ENCODE measurements at places on chromosomes 7 and 10.

- peak; percentile 99 for DNase-seq
These were observed 134.4 kb upstream of the FAM3C start for GRCh38 chr7:121530227-121531174.

DNA sequence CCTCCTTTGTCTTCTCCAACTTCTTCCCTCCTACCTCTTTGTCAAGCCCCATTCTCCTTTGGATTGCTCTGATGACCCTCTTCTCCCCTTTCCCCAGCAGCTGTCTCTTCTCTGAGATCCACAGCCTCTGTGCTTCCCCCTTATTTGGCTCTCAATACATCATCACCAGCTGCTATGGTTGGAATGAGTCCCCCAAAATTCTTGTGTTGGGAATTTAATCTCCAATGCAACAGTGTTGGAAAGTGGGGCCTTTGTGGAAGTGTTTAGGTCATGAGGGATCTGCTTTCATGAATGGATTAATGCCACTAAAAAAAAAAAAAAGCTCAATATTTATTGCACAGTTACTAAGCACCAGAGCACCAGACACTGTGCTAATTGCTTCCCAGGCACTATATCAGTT, 39.2 kb upstream of the FRMD4A start:
- DNase-seq = no peak

DNA sequence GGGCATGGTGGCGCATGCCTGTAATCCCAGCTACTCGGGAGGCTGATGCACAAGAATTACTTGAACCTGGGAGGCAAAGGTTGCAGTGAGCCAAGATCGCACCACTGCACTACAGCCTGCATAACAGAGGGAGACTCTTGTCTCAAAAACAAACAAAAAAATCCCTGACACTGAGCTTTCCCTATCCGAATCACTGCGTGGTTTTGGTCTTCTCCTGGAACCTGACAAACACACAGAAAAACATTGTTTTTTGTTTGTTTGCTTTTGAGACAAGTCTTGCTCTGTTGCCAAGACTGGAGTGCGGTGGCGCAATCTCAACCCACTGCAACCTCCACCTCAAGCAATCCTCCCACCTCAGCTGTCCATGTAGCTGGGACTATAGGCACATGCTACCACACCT, 50.4 kb upstream of the PTPRN2 start:
- peak; percentile 25 for DNase-seq

DNA sequence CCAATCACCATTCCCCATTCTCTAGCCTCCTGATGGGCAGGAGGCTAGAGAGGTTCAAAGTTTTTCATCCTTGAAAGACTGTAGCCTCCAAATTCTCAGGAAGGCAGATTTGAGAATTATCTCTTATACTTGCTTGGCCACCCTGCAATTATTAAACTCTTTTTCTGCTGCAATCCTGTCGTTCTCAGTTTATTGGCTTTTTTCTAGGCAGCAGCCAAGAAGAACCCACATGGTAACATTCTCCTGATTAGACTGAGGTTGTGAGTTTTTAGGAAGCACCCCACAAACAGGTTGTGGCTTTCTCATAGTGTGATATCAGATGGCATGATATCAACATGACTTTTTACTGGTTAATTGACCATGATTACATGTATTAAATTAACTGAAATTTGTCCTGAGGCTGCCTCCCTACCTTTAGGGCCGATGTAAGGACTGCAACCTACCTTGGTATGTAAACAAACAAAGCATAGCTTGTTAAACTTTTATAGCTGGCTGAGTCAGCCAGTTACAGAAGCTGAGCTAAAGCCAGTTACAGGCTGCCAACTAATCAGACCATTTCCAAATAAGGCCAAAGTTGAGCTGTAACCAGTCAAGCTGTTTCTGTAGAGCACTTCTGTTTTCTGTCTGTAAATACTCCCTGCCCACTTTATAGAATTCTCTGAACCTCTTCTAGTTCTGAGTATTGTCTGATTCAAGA, 3.2 kb upstream of the ZNF248 start:
- peak; percentile 63 for DNase-seq

GRCh38 chr7:52586704-52587103, 448.7 kb upstream of the POM121L12 start:
- DNase-seq = no peak

GRCh38 chr7:2508327-2509215, 11.0 kb upstream of the LFNG start:
- DNase-seq = no peak

- no peak for DNase-seq
These were observed 3.8 kb upstream of the PDCD4 start for GRCh38 chr10:110867807-110868465.

- DNase-seq = no peak
These were observed 37.7 kb downstream of the TAX1BP1 start for GRCh38 chr7:27777662-27778061.

GRCh38 chr7:84102213-84102612, 92.4 kb downstream of the SEMA3A start:
- DNase-seq = peak; percentile 84

DNA sequence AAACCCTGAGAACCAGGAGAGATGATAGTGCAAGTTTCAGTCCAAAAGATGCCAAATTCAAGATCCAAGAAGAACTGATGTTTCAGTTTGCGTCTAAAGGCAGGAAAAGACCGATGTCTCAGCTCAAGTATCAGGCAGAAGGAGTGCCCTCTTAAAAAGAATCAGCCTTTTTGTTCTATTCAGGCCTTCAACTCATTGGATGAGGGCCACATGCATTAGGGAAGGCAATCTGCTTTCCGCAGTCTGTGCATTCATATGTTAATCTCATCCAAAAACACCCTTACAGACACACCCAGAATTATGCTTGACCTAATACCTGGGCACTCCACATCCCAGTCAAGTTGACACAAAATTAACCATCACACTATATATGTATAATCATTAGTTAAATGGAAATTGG, 45.2 kb downstream of the DNAJB9 start:
- DNase-seq = no peak

GRCh38 chr10:29158066-29158465, 130.8 kb upstream of the LYZL1 start:
- DNase-seq = no peak

All from iris pigment epithelial cell (primary cell).